ENCODE measurements at places on chromosomes 12 and 14.

- DNase-seq, result no peak
Observed at GRCh38 chr12:106769546-106769945, 4.9 kb upstream of the RIC8B start.

- no peak for DNase-seq
Observed at GRCh38 chr12:77569876-77570275, 260.8 kb upstream of the NAV3 start.

GRCh38 chr14:57574617-57575288 is 81.1 kb upstream of the CCDC198 start:
- no peak for DNase-seq

DNA sequence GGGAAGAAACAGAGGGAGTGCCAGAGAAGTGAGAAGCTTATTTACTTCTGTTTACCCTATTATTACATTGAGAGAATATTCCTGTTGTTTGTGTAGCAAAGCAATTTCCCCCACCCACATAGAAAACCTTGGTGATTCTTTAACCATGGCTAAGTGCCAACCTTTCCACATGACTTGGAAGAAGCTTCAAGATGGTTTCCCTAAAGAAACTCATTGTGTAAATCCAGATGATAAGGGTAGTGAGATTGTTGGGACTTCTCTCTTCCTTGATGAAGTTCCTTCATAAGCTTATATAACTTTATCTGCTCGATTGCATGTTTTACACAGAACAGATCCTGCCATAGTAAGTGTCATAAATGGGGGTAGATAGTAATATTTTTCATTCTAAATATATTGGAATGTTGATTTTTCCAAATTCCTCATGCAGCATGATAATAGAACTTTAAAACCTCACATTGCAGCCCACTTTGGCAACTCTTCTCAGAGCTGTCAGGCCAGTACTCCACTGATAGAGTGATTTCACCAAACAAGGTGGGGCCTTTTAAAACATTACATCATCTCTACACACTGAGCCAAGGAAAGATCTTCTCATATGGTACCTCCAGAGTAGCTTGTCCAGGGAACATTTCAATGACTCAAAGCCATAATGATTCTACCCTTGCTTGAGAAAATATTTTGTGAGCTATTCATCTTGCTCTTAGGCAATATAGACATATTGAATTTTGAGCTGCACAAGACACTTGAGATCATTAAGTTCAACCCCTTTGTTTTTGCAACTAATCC is 47.8 kb upstream of the KIF21A start:
- no peak for DNase-seq

DNA sequence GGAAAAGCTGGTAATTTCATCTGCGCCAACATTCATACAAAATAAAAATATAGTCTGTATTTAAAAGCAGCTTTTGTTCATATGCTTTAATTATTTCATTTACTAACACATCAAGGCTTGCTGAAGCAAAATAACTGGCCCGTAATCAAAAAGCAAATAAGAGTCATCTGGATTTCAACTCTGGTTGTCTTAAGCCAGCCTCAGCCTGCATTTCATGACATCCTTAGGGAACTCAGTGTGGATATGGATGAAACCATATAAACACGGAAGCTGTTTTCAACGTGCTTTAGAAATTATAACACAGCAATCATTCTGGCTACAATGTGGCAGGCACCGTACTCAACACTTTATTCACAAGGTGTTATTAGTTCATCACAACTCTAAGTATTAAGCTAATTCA is 852 bp downstream of the COX16 start:
- DNase-seq, result no peak

DNA sequence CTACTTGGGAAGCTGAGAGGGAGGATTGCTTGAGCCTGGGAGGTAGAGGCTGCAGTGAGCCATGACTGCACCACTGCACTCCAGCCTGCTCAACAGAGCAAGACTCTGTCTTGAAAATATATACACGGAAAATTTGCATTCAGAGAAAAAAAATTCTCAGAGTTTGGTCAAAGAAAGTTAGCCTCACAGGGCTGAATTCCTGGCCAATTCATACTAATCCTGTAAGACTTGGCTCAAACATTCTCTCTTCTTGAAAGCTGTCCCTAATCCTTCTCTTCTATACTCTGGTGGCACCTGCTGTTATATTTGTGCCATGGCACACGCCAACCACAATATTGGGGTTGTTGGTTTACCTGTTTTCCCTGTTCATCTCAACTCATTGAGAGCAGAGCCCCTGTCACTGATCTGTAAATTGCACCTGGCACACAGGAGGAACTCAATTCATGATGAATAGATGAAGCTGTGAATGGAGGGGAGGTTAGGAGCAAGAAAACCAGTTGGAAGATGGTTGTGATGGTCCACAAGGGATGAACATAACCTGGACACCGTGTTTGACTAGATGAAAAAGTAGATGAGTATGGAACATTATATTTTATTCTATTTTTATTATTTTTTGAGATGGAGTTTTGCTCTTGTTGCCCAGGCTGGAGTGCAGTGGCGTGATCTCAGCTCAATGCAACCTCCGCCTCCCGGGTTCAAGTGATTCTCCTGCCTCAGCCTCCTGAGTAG is 36.8 kb upstream of the SPTSSA start:
- DNase-seq, result no peak

DNA sequence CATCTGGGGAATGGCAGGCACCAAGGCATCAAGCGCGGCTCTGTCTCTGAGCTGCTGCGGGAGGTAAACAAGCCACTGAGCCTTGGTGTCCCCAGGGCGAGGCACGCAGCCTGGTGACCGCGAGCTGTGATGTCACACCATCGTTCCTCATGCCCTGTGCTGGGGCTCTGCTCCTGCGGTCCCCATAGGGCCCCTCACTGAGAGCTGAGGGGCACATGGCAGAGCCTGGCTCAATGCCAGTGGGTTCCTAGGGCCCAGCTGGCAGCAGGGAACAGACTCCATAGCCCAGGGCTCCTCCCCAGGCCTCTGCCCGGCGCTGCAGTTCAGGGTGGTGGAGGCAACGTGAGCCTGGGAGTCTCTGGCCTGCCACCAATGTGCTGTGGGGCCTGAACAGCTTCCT is 22.6 kb downstream of the CHGA start:
- no peak for DNase-seq

- no peak for DNase-seq
Observed at GRCh38 chr14:101222362-101223070, 319.0 kb upstream of the RTL1 start.

Measured in stimulated activated CD4-positive, alpha-beta T cell treated with anti-CD3 and anti-CD28 coated beads, Interleukin-15, amount 100 ng/mL, for 24 hours (primary cell).